CD8-positive, alpha-beta memory T cell (primary cell): ENCODE measurements at places on chromosomes 11 and 22.
A peak's percentile ranks its signal among the peaks of the same experiment; 100 is the strongest.

GRCh38 chr11:17073370-17074027 lies 4.0 kb downstream of the RPS13 start:
- H3K27me3 ChIP-seq = no peaks in the 10 kb centered on the region
- H3K36me3 ChIP-seq = peaks cover 21% of the 10 kb centered on the region
- H3K4me3 ChIP-seq = no peak overlapping the region
- no peak for DNase-seq
- no peak overlapping the region for H3K27ac ChIP-seq

GRCh38 chr11:45857961-45858474 lies 10.7 kb downstream of the CRY2 start:
- no peaks in the 10 kb centered on the region for H3K4me1 ChIP-seq
- H3K27me3 ChIP-seq = no peaks in the 10 kb centered on the region
- no peak overlapping the region for H3K27ac ChIP-seq
- no peak overlapping the region for H3K4me3 ChIP-seq

DNA sequence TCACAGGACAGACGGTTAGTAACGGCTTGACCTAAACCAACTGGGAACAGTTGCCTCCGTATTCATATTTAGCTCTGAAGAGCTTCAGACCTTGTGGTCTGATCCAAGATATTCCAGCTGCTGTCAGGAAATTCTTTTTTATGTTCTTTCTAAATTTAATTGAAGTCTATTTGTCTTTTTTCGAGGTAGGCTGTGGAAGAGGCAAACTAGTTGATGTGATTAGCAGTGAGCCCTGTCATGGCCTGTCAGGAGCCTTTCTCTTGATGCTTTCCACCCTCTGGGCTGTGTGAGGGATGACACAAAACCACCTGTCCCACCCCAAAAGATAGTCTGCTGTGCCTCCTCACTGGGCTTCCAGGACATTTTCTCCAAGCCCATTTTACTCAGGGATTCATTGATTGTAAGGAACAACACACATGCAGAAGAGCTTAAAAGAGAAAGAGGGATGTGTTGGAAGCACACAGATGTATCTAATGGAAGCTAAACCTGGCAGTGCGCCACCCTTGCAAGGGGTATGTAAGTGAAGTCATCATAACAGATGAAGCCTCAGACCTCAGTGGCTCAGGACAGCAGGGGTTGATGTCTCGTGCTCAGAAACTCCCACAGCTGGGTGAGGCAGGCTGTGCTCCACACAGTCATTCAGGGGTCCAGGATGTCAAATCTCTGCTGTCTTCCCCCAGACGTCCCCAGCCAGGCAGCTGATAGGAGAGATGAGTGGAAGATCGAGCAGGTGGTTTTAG lies 170.0 kb downstream of the NCAM1 start:
- no peaks in the 10 kb centered on the region for H3K36me3 ChIP-seq
- no peaks in the 10 kb centered on the region for H3K4me1 ChIP-seq
- no peak overlapping the region for H3K27ac ChIP-seq
- DNase-seq = no peak
- H3K27me3 ChIP-seq = no peaks in the 10 kb centered on the region

DNA sequence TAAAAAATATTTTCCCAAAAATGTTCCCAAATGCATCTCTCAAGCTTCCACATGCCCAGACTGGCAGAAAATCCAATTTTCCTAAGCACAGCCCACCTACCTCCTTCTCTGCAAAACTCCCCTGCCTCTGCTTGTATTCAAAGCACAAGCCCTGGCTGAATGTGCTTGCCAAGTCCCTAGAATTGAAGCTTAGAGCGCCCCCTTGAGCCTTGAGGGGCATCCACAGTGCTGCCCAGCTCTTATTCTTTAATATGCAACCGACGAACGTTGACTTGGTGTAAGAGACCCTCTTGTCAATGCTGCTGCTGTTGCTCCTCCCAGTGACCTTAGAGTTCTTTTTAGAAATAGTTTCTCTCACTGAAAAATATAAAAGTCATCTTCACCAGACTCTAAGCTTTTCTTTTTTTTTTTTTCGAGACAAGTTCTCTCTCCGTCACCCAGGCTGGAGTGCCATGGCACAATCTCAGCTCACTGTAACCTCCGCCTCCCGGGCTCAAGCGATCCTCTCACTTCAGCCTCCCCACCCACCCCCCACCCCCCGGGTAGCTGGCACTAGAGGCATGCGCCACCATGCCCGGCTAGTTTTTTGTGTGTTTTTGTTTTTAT lies 63.5 kb upstream of the CAPRIN1 start:
- H3K4me3 ChIP-seq = no peak overlapping the region
- no peaks in the 10 kb centered on the region for H3K27me3 ChIP-seq
- DNase-seq = peak; percentile 58
- H3K36me3 ChIP-seq = no peaks in the 10 kb centered on the region

DNA sequence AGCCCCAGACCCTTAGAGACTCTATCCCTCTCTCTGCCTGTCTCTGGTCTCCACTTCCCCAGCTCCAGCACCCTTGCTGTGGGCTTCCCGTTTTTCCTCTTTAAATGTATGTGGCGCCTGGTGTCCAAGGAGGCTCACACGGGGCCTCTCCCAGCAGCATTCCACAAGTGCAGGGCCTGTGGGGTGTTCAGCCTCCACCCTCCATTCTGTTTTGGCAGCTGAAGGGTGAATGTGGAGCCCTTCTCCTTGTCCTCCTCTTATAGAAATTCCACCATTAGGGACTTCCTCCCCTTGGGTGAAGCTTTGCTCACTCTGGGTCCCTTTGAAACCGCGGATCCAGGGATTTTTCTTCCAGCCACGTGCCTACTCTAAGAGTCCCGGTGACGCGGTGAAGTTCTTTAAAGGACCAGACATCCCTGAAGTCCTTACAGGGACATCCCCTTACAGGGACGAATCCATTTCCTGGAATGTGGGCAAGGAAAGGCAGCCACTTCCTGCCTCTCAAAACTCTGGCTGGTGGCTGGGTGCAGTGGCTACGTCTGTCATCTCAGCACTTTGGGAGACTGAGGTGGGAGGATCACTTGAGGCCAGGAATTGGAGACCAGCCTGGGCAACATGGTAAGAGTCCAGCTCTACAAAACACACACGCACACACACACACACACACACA lies 1.6 kb upstream of the TSPAN18 start:
- H3K27ac ChIP-seq = no peak overlapping the region
- H3K4me3 ChIP-seq = no peak overlapping the region
- H3K27me3 ChIP-seq = peaks cover 7% of the 10 kb centered on the region
- no peaks in the 10 kb centered on the region for H3K36me3 ChIP-seq
- no peak for DNase-seq

GRCh38 chr11:45982656-45983470 lies 60.4 kb downstream of the LARGE2 start:
- H3K4me1 ChIP-seq = no peaks in the 10 kb centered on the region
- DNase-seq = no peak
- H3K4me3 ChIP-seq = no peak overlapping the region
- no peak overlapping the region for H3K27ac ChIP-seq
- no peaks in the 10 kb centered on the region for H3K27me3 ChIP-seq

GRCh38 chr22:24185001-24185500 lies 3.8 kb downstream of the SUSD2 start:
- H3K4me1 ChIP-seq = no peaks in the 10 kb centered on the region
- no peak for DNase-seq
- H3K4me3 ChIP-seq = no peak overlapping the region
- no peak overlapping the region for H3K27ac ChIP-seq

DNA sequence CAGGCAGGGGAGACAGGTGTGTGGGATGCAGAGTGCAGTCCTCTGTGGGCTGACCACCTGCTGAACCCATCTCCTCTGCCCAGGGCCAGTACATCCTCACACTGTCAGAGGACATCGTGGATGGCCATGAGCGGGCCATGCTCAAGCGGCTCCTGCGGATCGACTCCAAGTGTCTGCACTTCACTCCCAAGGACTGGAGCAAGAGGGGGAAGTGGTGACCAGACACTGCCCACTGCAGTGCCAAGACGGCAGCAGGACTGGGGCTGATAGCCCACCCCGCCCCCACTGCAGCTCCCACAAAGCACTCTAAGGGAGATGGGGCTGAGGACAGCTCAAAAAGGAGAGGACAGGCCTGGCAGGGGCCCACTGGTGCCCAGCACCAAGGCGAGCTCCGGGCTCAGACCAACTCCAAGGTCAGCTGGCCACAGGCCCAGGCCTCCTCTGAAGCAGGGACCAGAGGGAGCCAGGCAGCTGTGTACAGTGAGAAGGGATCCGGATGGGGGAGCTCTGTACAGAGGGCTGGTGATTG lies 1.6 kb downstream of the RNASEH2C start:
- peaks cover 18% of the 10 kb centered on the region for H3K4me1 ChIP-seq
- DNase-seq = no peak
- H3K27me3 ChIP-seq = no peaks in the 10 kb centered on the region
- peak overlapping the region; percentile 59 for H3K27ac ChIP-seq
- no peak overlapping the region for H3K4me3 ChIP-seq
- H3K36me3 ChIP-seq = peaks cover 46% of the 10 kb centered on the region

GRCh38 chr11:11810764-11811726 lies 30.7 kb upstream of the USP47 start:
- no peaks in the 10 kb centered on the region for H3K27me3 ChIP-seq
- no peak overlapping the region for H3K27ac ChIP-seq
- H3K4me3 ChIP-seq = no peak overlapping the region
- no peak for DNase-seq
- peaks cover 5% of the 10 kb centered on the region for H3K4me1 ChIP-seq

DNA sequence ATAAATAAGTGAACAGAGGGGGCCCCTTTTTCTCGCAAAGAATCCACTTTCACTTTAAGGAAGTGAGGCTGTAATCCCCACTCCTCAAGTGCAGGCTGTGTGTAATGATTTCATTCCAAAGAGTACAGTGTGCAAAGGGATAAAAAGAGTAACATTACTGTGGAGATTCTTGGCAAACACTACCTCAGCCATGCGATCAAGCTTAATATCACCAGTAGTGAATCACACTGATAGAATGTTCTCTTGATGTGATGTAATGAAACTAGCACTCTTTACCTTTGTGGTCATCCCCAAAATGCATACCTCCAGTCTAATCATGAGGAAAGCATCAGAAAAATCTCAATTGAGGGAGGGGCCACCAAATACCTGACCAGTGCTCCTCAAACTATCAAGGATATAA lies 246.1 kb upstream of the CHORDC1 start:
- no peak overlapping the region for H3K27ac ChIP-seq
- no peaks in the 10 kb centered on the region for H3K4me1 ChIP-seq
- DNase-seq = no peak

DNA sequence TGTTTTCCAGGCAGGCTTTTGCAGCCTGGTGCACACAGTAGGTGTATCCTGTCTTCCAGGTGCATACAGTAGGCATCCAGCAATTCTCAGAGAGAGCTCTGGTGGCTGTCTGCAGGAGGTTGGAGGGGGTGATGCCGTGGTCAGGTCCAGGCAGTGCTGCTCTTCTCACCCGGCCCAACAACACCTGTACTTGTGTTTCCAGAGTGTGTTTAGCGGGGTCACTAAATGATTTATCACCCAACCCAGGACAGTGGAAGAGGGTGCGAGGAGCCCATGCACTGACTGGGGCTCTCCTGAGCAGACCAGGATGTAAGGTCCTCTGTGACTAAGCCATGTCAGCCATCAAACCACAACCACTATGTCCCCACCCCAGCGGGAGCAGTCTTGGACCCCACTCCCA lies 18.6 kb upstream of the FGF3 start:
- H3K27me3 ChIP-seq = peaks cover 6% of the 10 kb centered on the region
- H3K27ac ChIP-seq = no peak overlapping the region
- no peaks in the 10 kb centered on the region for H3K36me3 ChIP-seq
- no peak for DNase-seq
- H3K4me1 ChIP-seq = no peaks in the 10 kb centered on the region
- H3K4me3 ChIP-seq = no peak overlapping the region

DNA sequence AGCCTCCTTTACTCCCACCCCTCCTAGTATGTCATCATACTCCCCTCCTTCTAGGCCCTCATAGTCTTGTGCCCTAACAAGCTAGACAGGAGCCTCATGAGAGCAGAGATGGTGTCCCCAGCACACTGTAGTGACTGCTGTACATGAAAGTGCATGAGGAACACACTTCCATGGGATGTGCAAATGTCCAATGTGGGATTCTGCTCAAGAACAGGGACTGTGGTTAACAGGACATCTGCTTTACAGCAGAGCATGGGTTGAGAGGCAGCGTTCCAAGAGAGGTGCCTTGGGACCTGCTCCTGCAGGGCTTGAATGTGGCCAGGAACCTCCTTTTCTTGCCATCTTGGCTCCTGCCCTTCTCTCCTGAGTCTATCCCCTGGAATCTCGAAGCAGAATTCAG lies 45.3 kb downstream of the HIRA start:
- H3K36me3 ChIP-seq = peaks cover 73% of the 10 kb centered on the region
- no peak for DNase-seq
- no peak overlapping the region for H3K4me3 ChIP-seq
- H3K4me1 ChIP-seq = no peaks in the 10 kb centered on the region

DNA sequence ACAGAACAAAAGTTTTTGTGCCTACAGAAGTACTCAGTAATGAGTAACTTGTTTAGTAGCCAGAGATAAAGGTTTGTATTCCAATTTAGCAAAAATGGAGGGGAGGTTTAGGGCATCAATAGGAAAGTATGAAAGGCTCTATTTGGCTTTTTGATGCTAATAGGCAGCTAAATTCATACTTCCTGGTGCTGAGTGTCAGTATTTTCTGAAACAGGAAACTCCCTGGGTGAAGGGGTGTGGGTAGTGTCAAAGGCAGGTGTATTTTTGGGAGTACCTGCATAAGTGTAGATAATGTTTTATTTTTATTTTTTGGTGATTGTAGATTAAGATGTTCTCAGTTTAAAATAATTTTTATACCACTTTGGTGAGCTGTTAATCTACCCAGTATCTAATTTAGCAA lies 29.3 kb upstream of the MMP7 start:
- no peak overlapping the region for H3K4me3 ChIP-seq
- peak; percentile 24 for DNase-seq
- no peaks in the 10 kb centered on the region for H3K27me3 ChIP-seq
- no peaks in the 10 kb centered on the region for H3K36me3 ChIP-seq
- H3K4me1 ChIP-seq = peaks cover 39% of the 10 kb centered on the region
- H3K27ac ChIP-seq = no peak overlapping the region

DNA sequence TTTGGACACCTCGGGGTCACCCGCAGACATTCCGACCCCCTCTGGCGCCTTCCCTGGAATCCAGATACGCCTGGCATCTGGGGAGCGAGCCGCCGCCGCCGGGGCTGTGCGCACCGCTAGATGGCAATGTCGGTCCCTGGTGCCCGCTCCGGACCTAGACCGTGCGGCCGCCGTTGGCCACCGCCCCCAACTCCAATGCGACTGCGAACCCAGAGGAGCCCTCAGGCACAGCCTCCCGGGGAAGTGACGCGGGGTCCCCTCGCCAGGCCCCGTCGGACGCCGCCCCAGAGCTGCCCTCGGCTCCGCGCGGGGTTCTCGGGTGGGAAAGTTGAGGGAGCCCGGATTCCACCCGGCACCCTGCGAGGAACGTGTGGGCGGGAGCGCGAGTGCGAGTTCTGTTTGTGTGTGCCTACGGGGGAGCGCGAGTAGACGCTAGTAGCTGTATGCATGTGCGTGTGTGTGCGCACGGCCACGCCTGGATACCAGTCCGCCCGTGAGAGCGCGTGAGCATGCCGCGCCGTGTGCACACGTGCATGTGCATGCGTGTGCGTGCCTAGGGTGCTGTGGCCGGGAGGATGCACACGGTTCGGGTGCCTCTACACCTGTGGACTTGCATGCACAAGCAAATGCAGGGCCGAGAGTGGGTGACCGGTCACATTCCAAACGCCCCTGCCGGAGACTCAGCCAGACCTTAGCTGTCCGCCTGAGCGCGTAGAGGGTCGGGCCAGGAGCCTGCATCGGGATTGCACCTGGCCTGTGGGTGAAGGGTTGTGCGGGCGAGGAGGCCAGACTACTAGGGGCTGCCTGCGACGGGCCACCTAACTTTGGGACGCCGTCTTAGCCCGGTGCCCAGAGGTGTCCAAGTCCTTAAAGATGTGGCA lies 1.9 kb downstream of the CHRM4 start:
- peaks cover 30% of the 10 kb centered on the region for H3K27me3 ChIP-seq
- H3K36me3 ChIP-seq = no peaks in the 10 kb centered on the region
- peak overlapping the region; percentile 32 for H3K4me3 ChIP-seq
- no peak for DNase-seq
- H3K27ac ChIP-seq = no peak overlapping the region
